Activated naive CD4-positive, alpha-beta T cell (primary cell): ENCODE measurements at places on chromosomes 2 and 18.

DNA sequence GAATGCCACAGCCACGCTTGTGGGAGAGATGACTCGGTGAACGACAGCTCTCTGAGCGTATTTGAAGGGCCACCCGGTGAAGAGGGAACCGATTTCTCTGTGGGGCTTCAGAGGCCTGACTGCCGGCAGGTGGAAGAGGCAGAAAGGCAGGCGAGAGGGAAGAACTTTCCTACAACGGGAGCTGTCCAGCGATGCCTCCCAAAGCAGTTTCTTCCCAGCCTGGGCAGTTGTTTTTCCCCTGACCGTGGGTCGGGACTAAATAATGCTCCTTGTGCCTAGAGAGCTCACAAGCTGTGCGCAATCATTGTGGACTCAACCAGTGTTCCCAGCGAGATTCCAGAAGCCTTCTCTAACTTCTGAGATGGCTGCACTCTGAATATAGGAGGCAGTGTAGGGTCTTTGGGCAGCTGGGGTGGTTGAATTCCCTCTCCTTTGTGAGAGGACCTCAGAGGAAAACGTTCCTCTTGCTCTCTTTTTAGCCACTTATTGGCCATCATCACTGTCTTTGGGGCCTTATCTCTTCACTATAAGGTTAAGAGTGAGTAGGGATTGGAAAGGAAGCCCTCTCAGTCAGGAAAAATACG lies 710 bp downstream of the SEC11C start:
- no peak for DNase-seq

DNA sequence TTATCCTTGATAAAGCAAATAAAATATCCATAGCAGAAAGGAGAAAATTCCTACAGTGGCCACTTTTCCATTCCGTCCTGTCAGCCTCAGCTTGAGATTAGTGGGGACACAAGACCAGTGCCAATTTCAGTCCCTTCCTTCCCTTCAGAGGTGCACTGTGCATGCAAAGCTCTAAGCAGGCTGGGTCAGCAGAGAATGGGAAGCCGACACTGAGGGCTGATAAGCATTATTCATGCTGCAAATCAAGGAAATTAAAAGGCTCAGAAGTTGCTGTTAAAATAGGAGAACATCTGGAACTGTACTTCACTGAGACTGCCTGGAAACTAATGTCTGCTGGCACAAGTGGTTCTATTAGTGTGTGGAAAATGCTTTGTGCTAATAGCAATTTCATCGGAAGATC lies 534.3 kb downstream of the ADCYAP1 start:
- no peak for DNase-seq

DNA sequence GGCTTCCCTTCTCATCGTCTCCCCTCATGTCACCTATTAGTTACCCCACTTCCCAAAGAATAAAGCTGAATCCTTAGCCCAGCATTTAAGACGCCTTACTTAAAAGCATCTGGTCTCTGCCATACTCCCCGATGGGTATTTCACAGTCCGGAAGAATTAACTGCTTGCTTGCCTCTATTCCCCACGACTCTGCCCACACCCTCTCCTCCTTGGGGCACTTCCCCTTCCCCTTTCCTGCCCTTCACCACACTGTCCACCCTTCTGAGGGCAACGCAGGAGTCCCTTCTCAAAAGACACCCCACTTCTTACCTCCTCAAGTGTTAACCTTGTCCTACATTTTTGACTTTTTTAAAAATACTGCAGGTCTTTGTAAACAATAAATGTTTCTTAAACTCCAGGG lies 60.1 kb upstream of the RMP24 start:
- DNase-seq, result no peak

DNA sequence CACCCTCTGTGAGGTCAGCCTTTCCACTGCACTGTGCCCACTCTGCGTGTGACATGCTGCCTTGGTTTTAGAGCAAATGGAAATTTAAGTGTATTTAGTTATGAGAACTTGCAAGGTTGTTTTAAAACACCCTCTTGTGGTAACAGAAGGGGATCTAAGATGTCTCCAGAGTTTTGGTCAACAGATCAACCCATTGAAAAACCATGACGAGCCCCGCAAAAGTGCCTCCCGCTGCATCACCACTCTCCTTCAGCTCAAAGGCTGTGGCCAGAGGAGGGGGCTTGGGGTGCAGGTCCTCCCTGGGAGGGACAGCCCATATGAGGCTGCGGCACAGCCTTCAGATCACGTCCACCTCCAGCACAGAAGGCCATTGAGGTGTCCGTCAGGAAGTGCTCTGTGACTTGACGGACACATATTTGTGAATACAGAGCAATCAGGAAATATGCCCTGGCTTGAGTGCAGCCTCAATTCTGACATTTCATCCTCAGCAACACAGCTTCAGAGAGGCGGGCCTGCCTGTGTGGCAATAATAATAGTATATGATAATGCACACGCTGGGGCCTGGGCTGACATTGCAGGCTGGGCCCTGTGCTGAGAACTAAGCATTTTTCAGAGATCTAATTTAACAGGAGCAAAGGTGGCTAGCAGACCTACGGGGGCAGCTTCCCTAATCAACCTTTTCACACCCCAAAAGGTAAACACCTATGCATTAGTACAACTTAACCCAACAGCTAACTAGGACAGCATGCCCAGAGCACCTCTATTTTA lies 213.9 kb downstream of the ANAPC1 start:
- DNase-seq, result no peak

GRCh38 chr2:192377173-192377572 lies 182.4 kb upstream of the TMEFF2 start:
- no peak for DNase-seq
